Esophagus squamous epithelium (tissue), 5 donors: ENCODE measurements at places on chromosomes 13 and 19.

DNA sequence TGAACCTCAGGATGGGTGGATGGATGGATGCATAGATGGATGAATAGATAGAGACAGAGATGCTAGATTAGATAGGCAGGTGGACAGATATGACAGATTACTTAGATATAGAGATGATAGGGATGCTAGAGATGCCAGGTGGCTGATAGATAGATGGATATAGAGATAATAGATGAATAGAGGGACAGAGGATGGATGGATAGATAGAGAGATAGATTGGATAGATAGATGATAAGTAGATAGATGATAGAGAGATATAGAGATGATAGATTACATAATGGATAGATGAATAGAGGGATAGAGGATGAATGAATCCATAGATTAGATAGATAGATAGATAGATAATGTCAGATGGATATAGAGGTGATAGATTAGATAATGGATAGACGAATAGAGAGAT, 88.4 kb upstream of the TM9SF2 start:
- DNase-seq, result no peak

GRCh38 chr13:37375724-37376123, 222.8 kb downstream of the POSTN start:
- no peak for DNase-seq

GRCh38 chr19:35466259-35466658, 18.2 kb downstream of the FFAR2 start:
- no peak for DNase-seq

- no peak for DNase-seq
These were observed 4.0 kb downstream of the RDH13 start for GRCh38 chr19:55058781-55059610.

- no peak for DNase-seq
These were observed 160.0 kb downstream of the RBM26 start for GRCh38 chr13:79245937-79246577.

DNA sequence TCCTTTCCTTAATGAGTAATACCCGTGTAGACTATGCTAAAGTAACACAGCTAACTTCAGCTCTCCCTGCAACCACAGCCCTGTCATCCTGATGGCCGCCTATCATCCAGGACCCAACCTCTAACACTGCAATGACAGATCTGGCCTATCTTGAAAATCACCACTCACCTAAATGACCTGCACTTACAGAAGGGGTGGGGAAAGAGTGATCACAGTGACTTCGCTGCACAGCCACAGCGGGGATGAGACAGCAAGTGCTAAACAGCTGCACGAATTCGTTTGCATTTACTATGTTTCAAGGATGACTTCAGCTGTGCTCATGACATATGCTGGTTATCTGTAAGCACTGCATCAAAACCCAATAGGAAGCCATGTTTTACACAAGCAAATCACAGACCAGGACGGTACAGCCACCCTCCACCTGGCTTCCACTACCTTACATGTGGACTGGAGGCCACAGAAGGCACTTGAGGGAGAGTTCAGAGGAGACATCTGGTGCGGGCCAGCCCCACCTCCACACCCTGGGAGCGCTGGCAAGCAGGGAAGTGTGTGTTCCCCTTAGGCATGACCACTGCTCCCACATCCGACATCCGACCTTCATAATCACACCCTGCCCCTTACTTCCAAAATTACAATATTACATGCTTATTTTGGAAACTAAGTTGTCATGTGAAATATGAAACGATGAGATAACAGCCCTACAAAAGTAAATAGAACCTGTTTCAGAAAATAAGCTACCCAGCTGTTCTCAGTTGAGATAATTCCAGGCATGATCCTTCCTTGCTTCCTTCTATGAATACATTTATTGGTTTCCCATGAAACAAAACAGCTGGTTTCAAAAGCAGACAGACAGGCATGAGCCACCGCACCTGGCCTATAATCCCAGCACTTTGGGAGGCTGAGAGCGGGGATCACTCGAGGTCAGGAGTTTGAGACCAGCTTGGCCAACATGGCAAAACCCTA, 95.7 kb downstream of the STK24 start:
- no peak for DNase-seq

- DNase-seq, result no peak
These were observed 14.8 kb upstream of the ATP8B3 start for GRCh38 chr19:1826557-1827521.

DNA sequence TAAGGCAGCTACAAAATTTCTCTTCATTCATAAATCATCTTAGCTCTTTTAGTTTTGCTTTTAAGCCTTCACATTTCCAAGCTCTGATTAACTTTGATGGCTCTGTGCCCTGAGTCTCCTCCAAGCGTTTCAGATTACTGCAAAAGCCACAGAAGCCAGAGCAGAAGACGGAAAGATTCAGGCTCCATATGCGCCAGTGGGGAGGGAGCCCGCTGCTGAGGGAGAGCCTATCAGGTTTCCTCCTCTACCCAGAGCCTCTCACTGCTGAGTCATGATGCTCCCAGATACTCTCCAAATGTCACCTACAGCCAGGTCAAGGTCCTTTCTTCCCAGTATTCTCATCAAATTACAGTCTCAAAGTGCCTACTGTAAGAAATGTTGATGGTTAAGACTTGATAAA, 193.6 kb downstream of the RAP2A start:
- DNase-seq, result no peak

- DNase-seq, result no peak
These were observed 19.3 kb downstream of the PALM start for GRCh38 chr19:728011-728410.

DNA sequence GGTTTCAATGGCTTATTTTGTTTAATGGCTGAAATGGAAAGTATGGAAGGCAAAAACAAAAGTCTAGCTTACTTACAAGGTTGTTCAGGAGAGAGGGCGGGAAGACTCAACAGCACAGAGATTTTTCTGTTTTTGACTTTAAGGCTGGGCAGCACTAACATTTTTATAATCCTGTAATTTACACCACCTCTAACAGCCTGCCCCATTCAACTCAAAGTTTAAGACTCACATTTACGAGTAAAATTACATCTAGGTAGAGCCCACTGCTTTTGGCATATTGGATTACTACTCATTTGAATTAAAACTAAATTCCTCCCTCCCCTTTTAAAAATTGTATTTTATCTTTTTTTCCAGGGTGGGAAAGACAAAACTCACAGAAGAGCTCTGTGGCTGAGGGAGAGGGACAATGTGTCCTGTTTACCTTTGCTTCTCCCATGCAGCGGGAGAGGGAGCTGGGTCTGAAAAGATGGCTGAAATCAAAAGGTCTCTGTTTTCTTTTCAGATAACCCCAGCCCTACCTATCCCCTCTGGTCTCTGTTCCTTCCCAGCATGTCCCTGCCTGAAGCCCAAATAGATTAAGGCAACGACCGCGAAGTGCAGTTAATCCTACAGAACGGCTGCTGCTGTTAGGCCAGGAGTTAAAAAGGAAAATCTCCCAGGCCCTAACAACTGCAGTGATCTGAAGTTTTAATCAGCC, 6.6 kb downstream of the EFNB2 start:
- no peak for DNase-seq

DNA sequence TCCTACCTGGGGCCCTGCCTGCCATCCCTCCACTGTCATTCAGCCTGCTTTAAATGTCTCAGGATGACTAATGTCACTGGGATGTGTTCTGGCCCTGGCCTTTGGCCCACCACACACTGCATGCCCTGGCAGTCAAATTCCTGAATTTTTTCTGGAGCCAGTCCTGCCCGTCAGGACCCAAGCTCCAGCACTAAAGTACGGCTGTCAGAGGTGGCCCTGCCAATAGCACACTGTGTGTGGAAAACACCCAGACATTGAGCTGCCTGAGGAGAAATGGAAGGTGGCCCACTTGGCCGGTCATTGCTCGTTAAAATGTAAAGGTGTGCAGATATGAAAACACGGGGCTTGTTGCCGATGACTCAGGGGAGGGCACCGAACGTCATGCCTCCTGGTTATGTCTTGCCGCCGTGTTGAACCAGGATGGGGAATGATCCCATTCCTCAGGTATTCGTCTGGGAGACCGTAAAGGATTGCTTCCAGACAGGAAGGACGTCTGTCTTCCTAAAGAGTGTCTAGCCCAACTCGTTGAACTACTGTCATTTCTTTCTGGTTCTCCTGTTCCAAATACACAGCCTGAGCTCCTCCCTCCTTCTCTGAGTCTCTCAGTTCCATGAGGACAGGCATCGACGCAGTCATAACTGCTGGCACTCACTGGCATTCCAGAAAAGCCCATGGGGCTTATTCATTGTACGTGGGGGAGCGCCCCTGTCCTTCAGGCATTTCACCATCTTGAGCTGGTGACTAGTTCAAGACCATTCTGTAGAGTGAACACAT, 40.6 kb downstream of the COL4A2 start:
- DNase-seq, result no peak

- no peak for DNase-seq
These were observed 9.1 kb downstream of the GRIN3B start for GRCh38 chr19:1009041-1009980.

GRCh38 chr13:100483841-100484381, 104.7 kb downstream of the GGACT start:
- DNase-seq, result no peak

GRCh38 chr13:58032676-58033460, 401.3 kb downstream of the PCDH17 start:
- no peak for DNase-seq

- DNase-seq, result no peak
These were observed 4.8 kb downstream of the KLF16 start for GRCh38 chr19:1858412-1859081.

- no peak for DNase-seq
These were observed 42.2 kb upstream of the KCTD4 start for GRCh38 chr13:45243077-45243476.

GRCh38 chr13:30705680-30706079, 29.7 kb upstream of the ALOX5AP start:
- no peak for DNase-seq

GRCh38 chr13:110517505-110518225, 43.9 kb downstream of the RAB20 start:
- DNase-seq, result no peak

GRCh38 chr19:5155586-5156210, 184.9 kb downstream of the PTPRS start:
- no peak for DNase-seq

GRCh38 chr19:19545707-19546106, 7.6 kb downstream of the CILP2 start:
- DNase-seq, result no peak

- peak; percentile 40 for DNase-seq
These were observed at the start of gene KCNN4 for GRCh38 chr19:43780706-43781525. KCNN4 (minus strand) TSS chr19:43780973; CDS start chr19:43780861, 112 bp downstream.

GRCh38 chr13:74040200-74040599, 94.0 kb downstream of the KLF12 start:
- no peak for DNase-seq

GRCh38 chr13:111919286-111919685, 147.7 kb upstream of the SOX1 start:
- no peak for DNase-seq

DNA sequence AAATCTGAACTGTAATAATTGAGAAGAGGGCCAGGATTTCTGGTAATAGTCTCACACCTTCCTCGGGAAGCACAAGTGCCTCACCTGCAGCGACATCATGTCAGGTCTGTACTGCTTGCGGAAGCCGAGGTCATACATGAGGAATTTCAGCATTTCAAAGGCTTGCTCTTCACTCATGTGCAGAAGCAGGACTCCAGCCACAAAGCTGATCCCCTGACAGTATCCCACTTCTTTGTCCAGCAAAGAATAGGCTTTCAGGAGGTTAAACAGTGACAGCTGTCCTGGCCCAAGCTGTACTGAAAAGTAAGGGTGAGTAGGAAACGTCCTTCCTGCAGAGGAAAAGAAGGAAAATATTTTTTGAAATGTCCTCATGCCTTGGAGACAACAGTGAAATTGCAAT, 182.7 kb downstream of the TBC1D4 start:
- no peak for DNase-seq

- no peak for DNase-seq
These were observed 23.4 kb downstream of the CCNE1 start for GRCh38 chr19:29834991-29835846.

GRCh38 chr13:109666656-109667055, 119.7 kb downstream of the IRS2 start:
- DNase-seq, result no peak

- DNase-seq, result no peak
These were observed 77.6 kb downstream of the GADD45B start for GRCh38 chr19:2553510-2553909.

DNA sequence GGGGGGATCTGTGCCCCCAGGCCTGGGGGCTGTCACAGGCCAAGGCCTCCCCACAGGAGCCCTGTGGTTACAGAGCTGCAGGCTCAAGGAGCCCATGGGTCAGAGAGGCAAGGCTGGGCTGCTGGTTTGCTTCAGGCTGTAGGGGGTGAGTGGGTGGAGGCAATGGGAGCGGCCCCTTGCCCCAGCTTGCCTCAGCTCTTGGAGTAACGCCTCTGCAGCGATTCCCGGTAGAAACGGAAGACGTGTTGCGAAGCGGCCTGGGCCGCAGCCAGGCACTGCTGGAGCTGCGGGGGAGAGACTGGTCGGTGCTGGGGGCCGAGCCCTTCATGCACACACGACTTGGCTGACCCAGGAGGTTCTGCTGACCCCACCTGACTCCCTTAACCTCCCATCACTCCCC, 10.1 kb downstream of the TMEM91 start:
- no peak for DNase-seq

GRCh38 chr13:111663953-111664421, 343.5 kb downstream of the TEX29 start:
- no peak for DNase-seq

DNA sequence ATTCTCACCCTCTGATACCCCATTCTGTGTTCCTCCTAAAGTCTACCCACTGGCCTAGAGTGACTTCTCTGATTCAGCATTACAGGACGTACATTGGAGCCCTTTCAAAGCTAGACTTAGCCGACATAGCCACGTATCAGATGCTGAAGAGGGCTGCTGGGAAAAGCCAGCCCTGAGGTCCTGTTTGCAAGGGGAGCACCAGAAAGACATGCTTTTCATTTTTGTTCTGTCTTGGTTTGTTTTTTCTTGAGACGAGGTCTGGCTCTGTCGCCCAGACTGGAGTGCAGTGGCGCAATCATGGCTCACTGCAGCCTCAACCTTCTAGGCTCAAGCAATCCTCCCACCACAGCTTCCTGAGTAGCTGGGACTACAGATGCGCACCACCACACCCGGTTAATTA, 6.3 kb upstream of the ZSWIM4 start:
- no peak for DNase-seq

DNA sequence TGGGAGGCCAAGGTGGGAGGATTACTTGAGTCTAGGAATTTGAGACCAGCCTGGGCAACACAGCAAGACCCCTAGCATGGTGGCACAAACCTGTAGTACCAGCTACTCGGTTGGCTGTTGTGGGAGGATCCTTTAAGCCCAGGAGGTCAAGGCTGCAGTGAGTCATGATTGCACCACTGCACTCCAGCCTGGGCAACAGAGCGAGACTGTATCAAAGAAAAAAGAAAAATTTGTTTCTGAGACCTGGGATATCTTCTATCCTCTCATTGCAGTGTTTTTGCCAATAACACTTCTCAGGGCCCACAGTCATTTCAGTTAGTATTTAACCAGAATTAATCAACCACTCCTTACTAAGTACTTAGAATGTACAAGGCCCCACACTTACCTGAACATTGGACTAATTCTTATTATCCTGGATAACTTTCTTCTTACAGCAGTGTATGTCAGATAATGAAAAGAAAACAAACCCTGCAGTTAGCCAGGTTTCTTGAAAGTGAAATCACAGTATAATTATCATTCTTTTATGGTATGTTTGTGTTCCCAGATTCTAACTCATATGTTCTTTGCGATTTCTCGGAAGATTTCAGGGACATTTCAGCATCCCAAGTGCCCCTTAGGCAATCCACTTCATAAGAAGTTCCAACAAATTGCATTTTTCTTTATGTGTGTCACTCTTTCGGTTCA, 75.6 kb upstream of the KLF5 start:
- DNase-seq, result no peak

- DNase-seq, result no peak
These were observed 429.2 kb upstream of the HTR2A start for GRCh38 chr13:47326061-47326460.
